Tongue (tissue), 3 donors: ENCODE measurements at places on chromosomes 3 and 15.

DNA sequence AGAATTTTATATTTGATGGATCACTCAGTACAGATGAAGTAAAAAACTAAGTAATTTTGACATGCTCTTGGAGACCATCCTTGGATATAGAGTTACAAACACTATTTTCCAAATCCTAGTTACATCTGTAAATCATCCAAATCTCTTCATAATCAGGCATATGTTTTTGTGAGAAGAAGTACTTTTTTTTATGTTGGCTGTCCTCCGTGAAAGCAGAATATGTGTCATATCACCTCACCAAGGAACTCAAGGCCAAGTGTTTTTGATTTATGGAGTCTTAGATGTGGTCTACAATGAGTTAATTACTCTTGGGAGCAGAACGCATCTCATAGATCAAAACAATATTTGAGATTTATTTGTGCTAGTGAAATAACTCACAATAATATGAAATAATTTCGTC lies 416.5 kb upstream of the TGFBR2 start:
- DNase-seq = peak; percentile 27

DNA sequence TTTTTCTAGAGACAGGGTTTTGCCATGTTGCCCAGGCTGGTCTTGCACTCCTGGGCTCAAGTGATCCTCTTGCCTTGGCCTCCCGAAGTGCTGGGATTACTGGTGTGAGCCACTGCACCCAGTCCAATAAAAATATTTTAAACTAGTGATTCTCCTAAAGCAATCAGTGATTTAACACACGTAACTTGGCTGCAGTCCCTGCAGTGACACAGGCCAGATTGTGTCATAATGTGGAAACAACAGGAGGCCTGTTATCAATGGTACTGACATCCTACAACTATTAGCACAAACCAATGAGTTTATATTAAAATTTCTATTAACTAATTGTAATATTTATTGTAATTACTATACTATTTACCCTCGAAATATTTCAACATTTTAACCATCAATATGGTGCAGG lies 1.6 kb upstream of the SEC61A1 start:
- no peak for DNase-seq

DNA sequence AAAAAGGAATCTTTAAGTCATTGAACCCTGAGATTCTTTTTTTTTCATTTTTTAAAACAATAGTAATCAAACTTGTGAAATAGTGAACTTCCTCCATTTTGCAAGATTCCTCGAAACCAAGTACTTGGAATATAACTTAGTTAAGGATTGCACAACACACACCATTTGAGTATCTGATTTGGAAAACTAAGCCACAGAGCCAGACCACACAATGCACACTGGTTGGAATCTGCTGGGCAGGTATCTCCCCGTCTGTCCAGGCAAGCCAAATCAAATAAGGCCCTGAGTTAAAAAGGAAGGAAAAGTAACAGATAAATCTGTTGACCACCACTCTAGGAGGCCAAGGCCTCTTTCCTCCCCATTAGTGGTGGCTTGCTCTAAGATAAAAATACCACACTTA lies 177.5 kb upstream of the ICE2 start:
- DNase-seq = no peak

- no peak for DNase-seq
These were observed 209.3 kb downstream of the CD47 start for GRCh38 chr3:107881509-107881908.

DNA sequence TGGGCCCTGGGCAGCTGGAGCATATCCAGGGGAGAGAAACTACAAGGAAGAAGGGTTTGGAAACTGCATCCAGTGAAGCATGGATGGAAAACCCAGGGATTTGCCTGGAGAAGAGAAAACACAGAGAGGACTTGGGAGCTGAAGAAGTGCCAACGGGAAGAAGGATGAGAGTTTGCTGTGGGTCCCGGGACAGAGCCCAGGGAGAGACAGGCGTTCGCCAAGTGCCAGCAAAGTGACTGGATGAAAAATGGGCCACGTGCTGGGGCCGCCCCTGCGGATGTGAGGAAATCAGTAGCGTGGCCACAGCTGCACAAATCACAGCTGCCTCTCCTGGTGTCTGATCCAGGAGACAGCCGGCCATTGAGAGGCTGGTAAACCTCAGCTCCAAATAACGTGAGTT lies 70.4 kb downstream of the HES1 start:
- DNase-seq = peak; percentile 93

DNA sequence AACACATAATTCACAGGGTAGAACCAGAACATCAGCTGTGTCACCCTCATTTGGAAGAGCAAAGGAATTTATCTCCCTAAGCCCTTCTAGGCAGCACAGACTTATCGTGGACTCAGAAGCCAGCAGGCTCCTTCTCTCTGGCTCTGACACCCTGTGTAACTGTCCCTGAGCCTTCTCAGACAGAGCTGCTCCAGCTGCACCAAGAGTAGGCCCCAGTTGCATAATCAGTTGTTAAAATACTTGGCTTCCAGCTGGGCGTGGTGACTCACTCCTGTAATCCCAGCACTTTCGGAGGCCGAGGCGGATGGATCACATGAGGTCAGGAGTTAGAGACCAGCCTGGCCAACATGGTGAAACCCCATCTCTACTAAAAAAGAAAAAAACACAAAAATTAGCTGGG lies 49.4 kb upstream of the ACVR2B start:
- no peak for DNase-seq

- peak; percentile 42 for DNase-seq
These were observed 31.8 kb downstream of the LPP start for GRCh38 chr3:188185717-188186251.

- peak; percentile 32 for DNase-seq
These were observed 127.2 kb downstream of the SLCO3A1 start for GRCh38 chr15:91980502-91981267.

GRCh38 chr15:87579537-87579936 lies 677.0 kb downstream of the NTRK3 start:
- DNase-seq = no peak

GRCh38 chr15:91915576-91915975 lies 62.1 kb downstream of the SLCO3A1 start:
- no peak for DNase-seq

GRCh38 chr15:72515591-72516389 lies 41.7 kb downstream of the ARIH1 start:
- no peak for DNase-seq

DNA sequence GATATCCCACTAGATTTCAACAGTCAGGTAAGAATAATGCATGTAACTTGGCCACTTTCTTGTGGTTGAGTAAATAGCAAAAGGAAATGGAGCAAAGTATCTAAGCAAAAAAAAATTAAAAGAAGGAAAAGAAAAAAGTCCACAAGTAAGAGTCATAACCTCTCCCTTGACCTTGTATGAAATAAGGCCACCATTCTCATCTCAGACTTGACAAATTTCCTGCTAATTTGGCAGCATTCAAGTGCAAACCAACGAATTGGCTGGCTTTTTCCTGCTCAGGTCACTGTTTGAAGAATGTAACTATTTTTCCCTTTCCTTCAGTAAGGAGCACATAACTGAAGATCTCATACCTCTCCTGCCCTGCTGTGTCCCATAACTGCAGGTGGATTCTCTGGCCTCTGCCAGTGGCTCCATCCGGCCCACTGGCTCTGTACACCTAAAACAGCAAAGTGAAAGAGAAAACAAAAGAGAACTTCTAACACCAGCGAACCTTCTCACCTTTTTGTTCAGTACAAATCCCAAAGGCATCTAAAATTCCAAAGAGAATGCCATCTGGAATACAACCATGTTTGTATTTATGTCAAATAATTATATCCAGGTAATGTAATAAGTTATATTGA lies 33.4 kb upstream of the RSL24D1 start:
- DNase-seq = no peak

DNA sequence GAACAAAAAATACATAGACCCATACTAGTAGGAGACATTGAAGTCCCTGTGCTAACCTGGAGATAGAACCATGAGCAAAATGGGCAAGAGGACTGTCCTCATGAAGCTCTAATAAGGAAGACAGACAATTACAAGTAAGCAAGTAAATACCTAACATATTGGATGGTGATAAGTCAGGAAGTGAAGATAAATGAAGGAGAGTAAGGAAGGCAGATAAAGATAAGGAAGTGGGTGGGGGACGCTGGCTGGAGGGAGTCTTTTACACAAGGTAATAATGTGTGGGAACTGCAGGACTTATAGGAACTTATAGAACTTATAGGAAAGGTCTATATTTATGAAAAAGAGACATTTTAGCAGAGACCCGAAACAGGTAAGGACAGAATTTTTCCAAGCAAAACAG lies 148.9 kb upstream of the ABI3BP start:
- no peak for DNase-seq

- DNase-seq = peak; percentile 74
These were observed 159.6 kb upstream of the KCNH8 start for GRCh38 chr3:18988614-18989229.

- DNase-seq = no peak
These were observed 116.6 kb downstream of the ST8SIA2 start for GRCh38 chr15:92510163-92510882.

- DNase-seq = peak; percentile 42
These were observed 10.6 kb upstream of the KIF23 start for GRCh38 chr15:69403594-69403993.

GRCh38 chr3:71090207-71090606 lies 493.3 kb downstream of the FOXP1 start:
- no peak for DNase-seq

DNA sequence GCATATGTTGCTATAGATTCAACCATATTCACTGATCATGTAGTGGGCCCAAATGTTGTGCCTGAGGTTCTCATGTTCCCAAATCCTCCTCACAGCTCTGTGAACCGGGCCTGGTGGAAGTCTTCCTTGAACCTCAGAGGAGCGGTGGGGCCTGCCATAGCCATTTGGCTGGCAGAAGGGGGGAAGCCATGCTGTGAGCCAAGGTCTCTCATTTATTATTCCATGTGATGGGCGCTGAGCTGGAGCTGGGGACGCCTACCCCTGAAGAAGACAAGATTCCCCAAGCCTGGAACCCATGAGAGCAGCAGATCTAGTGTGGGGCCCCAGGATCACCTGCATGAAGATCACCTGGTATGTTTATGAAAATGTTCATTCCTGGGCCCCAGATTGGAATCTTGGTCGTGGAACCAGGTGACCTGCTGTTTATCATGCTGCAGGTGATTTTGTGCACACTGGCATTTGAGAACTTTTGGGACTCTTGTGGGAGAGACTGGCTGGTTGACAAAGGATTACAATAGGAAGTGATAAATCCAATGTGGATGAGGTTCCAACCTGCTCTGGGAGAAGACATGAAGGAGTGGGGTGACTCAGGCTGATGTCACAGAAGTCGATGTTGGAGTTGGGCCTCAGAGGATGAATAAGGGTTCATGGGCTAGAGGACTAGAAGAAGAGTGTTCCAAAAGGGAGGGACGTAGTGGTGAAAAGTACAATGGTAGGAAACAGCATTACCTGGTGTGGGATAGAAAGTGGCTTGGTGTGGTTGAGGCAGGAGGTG lies 102.1 kb downstream of the ASB7 start:
- no peak for DNase-seq

- no peak for DNase-seq
These were observed 2.1 kb upstream of the SNX22 start for GRCh38 chr15:64149424-64149823.

- peak; percentile 67 for DNase-seq
These were observed 16.1 kb downstream of the POU1F1 start for GRCh38 chr3:87260270-87260669.

DNA sequence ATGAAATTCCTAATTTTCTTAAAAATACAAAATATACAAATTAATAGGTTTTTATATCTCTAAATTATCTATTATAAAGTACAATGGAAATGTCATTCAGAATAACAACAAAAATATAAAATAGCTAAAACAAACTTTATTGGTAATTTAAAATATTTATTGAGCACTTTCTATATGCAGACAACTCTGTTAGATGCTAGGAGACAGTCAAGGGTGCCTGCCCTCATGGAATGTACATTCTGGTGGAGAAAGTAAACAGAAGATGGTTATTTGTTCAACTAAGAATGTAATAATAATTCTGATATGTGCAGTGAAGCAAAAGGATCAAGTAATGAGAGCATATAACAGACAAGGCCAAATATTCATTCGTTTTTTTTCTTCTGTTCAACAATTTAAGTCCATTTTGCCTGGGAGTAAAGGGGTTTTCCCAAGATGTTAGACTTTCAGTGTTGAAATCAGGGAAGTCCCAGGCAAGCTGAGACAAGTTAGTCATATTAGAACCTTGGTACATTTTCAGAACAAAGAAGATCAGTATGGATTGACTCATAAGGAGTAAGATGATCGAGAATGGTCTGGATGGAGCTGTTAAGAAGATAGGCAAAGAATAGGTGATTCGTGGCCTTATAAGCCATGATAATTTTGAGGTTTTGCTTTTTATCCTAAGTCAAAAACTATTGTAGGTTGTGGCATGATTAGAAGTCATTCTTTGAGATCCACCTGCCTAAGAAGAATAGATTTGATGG lies 150.2 kb upstream of the MLF1 start:
- no peak for DNase-seq

- no peak for DNase-seq
These were observed 33.9 kb downstream of the SHQ1 start for GRCh38 chr3:72814308-72814707.

DNA sequence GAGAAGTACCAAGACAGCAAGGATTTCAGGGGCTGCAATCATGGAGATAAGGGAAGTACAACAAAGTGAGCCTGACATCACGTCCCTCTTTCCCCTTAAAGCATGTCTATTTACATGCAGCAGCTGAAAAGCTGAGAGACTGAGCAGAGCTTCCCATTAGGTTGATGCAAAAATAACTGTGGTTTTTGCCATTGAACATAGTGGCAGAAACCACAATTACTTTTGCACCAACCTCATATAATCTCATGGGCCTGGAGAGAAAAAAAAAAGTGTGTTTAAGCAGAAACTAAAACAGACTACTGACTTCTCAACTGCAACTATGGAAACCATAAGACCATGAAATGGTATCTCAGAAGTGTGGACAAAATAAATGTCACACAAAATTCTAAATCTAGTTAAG lies 48.3 kb downstream of the CCDC12 start:
- DNase-seq = no peak

DNA sequence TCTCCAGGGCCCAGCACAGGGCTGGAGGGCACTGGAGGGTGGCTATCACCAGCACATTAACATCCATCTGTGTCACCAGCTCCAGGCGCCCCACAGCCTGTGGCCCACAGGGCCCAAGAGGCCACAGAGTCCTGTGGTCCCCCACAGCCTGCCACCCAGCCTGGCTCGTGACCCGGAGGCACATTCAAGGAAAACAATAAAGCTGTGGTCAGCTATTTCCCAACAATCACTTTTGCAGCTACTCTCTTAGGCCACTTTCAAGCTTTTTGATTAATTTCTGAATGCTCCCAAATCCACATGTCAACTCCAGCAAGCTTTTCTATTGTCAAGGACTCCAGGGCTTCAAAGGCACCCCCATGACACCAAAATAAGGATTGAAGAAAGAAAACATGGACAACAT lies 16.7 kb downstream of the IDH2 start:
- no peak for DNase-seq

DNA sequence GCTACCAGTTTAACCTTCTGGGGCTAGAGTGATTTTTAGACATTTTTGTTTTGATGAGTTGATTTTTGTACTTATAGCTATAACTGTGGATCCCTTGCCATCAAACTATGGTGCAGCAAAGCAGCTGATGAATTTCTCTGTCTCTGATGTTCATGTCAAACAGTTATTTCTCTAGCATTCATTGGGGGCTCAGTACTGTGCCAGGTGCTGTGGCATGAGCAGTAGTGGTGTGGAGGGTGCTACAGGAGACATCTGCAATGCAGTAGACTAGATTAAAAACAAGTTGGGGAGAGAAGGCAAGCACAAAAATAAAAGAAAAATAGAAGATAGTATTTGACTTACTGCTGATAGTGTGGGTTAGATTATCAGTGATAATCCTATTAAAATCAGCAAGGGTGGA lies 95.3 kb downstream of the AKAP13 start:
- DNase-seq = no peak

GRCh38 chr15:55356985-55357585 lies 38.1 kb downstream of the PIGB start:
- DNase-seq = no peak
